NCI-H2107 (cell line): ENCODE measurements at places on chromosomes 4 and X.

DNA sequence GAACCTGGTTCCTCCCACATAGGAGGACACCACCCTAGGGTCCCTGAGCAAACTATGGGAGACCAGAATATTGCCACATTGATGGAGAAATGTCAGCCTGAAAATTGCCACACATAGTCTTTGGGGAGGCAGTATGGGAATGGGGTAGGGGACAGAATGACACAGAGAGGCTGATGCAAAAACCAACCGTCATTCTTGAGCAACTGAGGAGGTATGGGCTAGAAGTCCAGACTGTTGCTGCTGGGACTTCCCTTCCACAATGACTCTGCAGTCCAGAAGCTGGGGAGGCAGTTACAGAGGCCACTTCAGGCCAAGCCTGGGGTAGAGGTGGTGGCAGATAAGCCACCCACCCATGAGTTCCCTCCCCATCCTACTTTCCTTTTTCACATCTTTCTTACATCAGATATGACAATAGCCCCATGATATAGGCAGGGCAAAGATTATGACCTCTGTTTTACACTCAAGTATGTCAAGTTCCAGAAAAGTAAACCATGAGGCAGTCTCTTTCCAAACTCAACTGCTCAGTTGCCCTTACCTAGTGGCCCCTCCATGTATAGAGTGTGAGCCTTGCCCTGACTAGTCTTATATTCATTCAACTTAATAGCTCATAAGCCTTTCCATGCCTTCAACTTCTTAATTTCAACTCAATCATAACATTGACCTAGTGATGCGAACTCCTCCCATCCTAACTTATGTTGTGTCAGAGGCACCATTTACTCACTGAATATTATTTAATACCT lies 41.7 kb downstream of the VSIG4 start:
- DNase-seq = no peak

- DNase-seq = no peak
Observed at GRCh38 chrX:23201706-23202105, 132.9 kb upstream of the PTCHD1 start.

DNA sequence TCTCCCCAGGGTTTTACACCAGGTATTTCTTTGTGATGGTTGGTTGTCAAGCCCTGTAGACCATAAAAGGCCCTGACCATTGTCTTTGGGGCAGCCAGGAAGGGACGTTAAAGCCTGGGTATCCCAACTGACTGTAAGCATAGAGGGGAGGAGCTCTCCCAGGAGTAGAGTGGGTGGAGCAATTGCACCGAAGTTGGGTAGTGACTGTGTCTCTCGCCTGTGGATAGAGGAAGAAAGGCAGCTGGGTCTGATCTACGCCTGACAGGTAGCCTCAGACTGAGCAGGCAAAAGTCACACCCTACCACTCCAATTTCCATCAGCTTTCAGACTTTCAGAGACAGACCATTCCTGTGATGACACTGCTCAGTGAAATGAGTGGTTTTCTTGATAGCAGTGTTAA lies 123.3 kb downstream of the KLHL8 start:
- DNase-seq = no peak

- DNase-seq = no peak
Observed at GRCh38 chrX:144259054-144259453, 375.2 kb downstream of the UBE2NL start.

DNA sequence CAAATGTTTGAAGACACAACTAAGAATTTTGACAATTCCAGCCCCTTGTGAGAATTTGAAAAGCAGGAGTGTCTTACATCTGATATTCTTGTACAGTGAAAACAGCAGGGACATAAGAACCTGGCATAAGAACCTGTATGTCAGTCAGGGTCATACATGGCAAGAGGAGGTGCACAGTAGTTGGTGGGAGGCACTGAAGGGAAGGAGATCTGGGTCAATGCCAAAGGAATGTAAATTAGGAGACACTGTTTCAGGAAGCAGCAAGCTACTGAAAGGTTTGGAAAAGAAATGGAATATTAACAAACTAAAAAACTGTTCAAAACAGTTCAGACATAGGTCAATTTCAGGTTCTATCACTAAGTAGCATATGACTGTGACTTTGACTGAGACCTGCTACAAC lies 25.0 kb upstream of the SPP1 start:
- no peak for DNase-seq

DNA sequence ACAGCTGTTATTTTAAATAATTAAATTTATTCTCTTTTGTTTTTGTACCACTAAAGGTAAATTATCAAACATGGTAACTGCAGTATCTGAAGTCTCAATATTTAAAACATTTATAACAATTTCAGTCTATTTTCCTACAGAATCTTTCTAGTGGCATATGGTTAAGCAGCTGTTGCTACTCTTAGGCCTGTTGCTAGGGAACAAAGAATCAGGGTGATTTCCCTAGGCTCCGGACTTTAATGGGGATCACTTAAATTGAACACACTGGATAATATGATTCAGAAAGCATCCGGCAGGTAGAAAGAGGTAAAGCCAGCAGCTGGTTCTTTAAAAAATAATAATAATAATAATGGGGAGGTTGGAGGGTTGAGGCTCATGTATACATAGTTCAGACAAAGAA lies 17.6 kb downstream of the FBXO8 start:
- DNase-seq = no peak

DNA sequence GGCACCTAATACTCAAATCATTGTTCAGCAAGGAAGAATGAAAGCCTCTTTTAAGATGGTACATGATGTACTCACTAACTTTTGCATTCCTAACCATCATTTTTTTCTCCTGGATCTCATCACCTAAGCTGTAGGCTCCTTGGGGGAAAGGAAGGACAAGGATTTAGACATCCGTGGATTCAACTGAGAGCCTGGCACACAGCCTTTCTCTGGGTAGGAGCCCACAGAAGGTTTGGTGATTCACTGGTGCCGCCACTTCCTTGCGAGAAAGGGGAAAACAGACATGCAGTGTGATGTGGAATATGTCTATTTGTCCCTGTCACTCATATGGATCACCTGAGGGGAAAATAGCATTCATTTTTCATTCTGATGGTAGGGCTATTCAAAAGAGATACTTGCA lies 147.3 kb downstream of the PCDH7 start:
- no peak for DNase-seq

DNA sequence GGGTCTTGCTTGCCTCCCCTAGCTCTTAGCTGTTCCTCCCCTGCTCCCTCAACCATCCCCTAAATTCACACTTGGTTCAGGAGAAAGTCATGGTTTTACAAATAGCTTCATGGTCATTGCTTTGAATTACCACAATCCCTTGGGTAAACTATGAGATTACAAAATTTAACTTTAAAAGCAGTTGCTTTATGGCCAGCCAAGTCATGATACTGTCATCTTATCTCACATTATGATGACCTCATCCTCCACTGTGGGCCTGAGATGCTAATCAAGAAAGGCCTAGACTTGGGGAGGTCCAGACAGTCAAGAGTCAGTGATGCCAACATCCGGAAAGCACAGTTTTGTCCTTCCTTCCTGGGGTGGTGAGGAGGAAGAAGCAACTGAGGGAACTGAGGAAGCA lies 10.5 kb upstream of the FGF16 start:
- DNase-seq = no peak

GRCh38 chr4:5398056-5398455 lies 310.3 kb downstream of the EVC2 start:
- no peak for DNase-seq

- DNase-seq = no peak
Observed at GRCh38 chr4:37726666-37727065, 40.5 kb upstream of the RELL1 start.

GRCh38 chr4:170306208-170306607 lies 216.5 kb upstream of the AADAT start:
- DNase-seq = no peak

DNA sequence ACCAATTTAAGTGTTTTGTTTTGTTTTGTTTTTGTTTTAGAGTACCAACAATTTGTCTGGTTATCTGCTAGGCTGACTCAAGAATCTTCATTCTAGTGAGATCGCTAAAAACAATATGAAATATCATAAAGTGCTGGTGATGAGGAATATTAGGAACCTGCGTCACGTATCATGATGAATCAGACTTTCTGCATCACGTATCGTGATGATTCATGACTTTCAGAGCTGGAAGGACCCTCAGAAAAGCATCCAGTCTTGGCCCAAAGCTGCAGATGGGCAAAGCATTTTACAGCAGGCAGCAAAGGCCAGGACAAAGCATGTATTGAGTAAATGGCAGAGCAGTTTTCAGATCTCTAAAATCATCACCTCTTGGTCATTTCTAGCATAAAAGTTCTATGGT lies 278.0 kb upstream of the BOD1L1 start:
- no peak for DNase-seq
